Fibroblast of skin of scalp (primary cell): ENCODE measurements at places on chromosomes 13 and 19.

- DNase-seq = no peak
Observed at GRCh38 chr19:638906-639252, 800 bp upstream of the FGF22 start.

DNA sequence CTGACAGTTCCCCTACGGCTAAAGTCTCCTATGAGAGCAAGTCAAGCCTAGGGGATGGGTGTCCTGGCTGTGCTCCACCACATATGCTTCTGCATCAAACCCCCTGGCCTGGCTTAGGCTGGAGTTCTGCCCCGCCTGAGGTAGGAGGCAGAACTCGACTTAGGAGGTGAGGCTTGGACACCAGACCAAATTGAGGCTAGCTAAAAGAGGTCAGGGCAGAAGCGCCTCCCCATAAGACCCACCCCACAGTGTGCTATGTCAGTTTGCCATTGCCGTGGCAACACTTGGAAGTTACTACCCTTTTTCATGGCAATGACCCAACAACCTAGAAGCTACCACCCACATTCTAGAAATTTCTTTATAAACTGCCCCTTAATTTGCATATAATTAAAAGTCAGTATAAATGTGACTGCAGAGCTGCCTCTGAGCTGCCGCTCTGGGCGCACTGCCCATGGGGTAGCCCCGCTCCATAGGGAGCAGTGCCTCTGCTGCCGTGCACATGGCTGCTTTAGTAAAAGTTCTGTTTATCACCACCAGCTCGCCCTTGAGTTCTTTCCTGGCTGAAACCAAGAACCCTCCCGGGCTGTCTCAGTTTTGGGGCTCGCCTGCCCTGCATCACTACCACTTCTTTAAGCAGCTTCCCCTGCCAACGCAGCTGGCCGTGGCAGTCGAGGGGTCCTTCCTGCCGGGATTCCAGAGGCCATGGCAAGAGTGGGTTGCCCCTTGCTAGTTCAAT is 20.2 kb downstream of the AP1M1 start:
- no peak for DNase-seq

DNA sequence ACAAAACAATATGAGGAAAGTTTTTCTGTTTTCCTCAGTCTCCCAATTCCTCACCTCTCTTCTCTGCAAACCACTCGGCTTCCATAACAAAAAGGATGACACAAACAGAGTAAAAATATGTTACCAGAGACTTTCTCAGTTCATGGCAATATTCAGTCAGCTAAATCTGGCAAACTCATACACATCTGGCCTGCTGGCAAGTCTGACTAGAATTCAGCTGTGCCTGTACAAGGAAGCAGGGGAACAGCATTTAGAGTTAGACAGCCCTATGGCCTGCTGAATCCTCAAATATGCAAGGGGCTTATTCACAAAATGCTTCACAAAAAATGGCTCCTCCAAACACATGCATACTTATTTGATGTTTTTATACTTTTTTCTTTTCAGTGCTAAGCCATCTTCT is 227.8 kb downstream of the ENOX1 start:
- no peak for DNase-seq

DNA sequence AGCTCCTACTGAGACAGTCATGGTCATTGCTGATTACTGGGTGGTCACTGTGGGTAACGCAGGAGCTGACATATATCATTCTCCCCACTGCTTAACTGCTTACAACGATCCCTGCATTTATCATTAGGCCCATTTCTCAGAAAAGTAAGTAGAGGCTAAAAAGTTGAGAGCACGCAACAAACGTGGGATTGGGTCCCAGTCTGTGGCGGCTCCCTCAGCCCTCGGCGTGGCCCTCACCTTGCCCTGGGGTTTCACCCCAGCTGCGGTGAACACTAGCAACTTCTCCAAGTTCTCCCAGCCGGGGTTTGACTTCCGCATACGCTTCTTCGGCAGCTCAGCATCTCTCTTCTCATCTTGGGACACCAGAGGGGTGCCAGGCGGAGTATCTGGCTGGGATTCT is 2.5 kb downstream of the PNKP start:
- no peak for DNase-seq

DNA sequence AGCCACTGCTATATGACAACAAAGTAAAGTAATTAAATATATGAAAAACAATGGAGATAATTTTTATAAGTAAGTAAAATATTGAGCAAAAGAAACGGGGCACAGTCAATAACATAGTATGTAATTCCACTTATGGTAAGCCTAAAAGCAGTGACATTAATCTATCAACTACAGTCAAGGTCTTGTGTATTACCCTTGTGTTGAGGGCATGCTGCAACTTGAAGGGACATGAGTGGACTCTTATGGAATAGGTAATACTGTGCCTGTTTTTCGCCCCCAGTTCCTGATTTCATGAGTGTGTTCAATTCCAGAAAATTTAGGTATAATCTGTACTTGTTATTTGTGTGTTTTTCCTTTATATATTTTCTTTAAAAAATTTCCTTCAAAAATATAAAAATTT is 201.3 kb upstream of the SLITRK6 start:
- no peak for DNase-seq

DNA sequence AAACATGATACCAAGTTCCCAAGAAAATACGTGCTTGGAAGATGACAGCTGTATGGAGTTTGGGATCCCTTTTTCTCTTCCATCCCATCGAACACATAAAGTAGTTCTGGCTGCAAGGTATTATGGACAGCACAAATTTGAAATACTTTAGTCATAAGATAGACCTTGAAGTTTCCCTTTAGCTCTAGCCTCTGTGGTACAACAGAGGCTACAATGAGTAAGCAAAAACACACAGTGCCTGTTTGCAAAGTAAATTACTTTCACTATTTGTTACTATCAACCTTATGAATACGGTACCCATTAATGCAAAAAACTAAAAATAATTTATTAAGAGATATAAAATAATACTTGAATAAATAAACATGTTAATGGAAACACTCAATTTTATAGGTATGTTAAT is 21.0 kb upstream of the LRCH1 start:
- DNase-seq = no peak

DNA sequence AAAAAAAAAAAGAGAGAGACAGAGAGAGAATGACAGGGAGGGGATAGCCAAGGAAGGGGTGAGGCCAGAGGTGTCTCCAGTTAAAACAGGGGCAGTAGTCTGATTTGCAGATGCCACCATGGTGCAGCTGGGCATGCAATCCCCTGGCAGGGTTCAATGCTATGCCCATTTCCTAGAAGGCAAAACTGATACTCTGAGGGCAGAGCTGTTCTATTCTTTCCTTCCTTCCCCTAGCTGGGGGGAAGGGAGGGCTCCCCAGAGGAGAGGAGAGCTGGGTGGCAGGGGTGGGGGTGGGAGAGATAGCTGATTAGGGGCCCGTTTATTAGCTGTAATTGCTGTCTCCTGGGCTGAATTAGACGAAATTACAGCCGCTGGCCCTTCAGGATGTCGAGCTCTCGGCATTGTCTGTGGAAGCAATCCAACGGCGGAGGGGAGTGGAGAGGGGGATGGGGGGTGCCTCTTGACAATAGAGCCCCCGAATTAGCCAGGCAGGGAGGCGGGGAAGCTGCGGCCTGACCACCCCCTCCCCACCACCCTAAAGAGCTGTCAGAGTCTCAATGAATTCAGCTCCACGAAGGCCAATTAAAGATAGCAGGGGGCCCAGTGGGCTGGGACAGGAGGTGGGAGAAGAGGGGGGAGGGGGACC is 14.4 kb upstream of the DPP9 start:
- no peak for DNase-seq

- no peak for DNase-seq
Observed at GRCh38 chr19:19209372-19209771, 2.4 kb upstream of the NCAN start.

GRCh38 chr13:44660050-44660449 is 83.9 kb upstream of the TSC22D1 start:
- peak; percentile 61 for DNase-seq

GRCh38 chr19:14616407-14616806 is 33.5 kb downstream of the CLEC17A start:
- no peak for DNase-seq

- no peak for DNase-seq
Observed at GRCh38 chr19:35347171-35347929, at the start of gene FFAR1. TSS of gene FFAR1 (plus strand) at chr19:35347902. CDS start at chr19:35351552, 3,650 bp downstream.

DNA sequence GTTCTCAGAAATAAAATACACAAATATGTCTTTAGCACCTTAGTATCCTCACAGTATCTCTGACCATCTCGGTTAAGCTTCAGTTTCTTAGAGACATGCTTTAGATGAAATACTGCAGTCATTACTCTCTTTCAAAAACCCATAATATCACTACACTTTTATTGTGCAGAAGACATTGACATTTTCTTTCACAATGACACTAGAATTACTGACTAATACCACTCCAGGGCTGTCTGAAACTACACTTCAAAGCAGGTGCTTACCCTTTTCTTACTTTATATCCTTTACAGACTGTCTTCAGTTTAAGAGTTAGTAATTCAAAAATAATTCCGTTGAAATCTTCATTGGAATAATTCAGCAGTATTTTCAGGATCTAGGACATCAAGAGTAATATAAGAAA is 42.2 kb upstream of the SLITRK6 start:
- DNase-seq = no peak

- DNase-seq = no peak
Observed at GRCh38 chr13:27083183-27083582, 88.4 kb downstream of the USP12 start.
